Glomerular endothelial cell (primary cell): ENCODE measurements at places on chromosomes 6 and 20.
A peak's percentile ranks its signal among the peaks of the same experiment; 100 is the strongest.

GRCh38 chr6:168623736-168624135 is 182.8 kb downstream of the SMOC2 start:
- no peak for DNase-seq

GRCh38 chr20:49935746-49936152 is 448 bp upstream of the RNF114 start:
- no peak for DNase-seq

GRCh38 chr6:154257067-154257466 is 99.5 kb downstream of the IPCEF1 start:
- no peak for DNase-seq

- DNase-seq, result no peak
Measured at GRCh38 chr6:160365117-160365516, 16.9 kb downstream of the SLC22A3 start.

DNA sequence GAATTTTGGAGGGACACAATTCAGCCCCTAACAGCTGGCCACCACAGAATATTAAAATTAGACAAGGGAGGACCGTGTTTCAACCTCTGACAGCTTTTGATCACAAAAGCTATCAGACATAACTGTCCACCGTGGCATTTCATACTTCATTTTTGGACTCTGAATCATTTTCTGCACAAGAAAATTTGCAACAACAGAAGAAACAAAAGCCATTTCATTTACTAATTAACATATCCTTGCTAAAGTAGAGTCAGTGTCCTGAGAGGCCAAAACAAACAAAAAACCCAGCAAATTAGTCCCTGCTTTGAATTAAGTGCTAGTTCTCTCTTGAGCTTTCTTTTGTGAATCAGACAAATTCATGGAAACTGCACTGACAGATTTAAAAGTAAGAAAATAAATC is 17.6 kb upstream of the COL12A1 start:
- no peak for DNase-seq

DNA sequence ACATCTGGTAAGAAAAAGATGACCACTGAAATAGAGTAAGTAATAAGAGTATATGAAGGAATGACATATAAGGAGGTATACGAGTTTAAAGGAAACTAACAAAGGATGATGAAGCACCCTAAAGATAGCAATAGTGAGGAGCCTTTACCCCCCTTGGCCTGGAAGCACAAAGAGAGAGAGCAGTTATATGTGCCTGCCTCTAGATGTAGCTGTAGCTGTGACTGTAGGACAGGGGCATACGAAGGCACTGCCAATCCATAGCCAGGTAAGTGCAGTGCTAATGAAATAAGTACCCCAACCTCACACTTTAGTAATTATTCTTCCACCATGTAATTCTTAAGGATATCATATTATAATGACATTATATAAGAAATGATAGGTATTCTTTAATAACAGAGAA is 90.1 kb upstream of the FKBP1C start:
- no peak for DNase-seq

GRCh38 chr20:44720997-44721784 is 6.0 kb downstream of the CCN5 start:
- no peak for DNase-seq

DNA sequence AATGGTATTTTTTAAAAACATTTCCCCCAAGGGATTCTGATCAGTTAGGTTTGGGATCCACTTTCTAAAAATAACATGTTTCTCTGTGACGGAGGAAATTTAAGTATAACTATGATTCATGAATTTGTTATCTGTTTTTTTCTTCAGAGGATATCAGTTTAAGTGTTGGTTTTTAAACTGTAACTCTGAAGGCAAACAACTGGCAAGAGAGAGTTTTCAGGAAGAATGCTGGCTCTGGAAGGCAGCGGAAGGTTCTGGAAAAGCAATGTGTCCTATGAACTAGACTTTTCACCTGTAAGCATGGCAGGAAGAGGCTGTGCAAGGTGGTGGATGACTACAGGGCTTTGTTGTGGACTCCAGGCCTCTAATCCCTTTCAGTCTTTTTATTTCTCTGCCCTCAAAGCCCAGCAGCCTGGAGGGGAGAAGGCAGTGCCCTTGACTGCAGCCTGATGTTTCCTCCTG is 153.1 kb downstream of the GMPR start:
- no peak for DNase-seq

GRCh38 chr20:43843096-43843964 is 71.3 kb upstream of the TOX2 start:
- peak; percentile 39 for DNase-seq

DNA sequence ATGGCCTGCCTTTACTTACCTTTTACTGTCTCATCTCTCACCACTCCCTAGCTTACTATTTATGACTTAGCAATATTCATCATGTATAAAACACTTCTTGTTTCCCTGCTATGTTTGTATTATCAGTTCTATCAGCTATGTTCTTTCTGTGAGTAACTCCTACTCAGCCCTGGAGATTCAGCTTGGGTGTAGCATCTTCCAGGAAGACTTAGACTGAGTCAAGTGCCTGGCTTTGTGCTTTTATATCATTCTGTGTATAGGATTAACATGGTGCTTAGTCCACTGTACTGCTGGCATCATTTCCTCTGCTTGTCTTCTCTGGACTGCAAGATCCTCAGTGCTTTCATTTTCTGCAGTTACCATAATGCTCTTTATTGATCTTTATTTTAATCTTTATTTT is 257.8 kb downstream of the BTBD3 start:
- DNase-seq, result no peak

GRCh38 chr20:58652606-58653294 is 1.7 kb downstream of the STX16 start:
- no peak for DNase-seq

GRCh38 chr6:92763274-92763584 is 656.1 kb downstream of the EPHA7 start:
- DNase-seq, result no peak

DNA sequence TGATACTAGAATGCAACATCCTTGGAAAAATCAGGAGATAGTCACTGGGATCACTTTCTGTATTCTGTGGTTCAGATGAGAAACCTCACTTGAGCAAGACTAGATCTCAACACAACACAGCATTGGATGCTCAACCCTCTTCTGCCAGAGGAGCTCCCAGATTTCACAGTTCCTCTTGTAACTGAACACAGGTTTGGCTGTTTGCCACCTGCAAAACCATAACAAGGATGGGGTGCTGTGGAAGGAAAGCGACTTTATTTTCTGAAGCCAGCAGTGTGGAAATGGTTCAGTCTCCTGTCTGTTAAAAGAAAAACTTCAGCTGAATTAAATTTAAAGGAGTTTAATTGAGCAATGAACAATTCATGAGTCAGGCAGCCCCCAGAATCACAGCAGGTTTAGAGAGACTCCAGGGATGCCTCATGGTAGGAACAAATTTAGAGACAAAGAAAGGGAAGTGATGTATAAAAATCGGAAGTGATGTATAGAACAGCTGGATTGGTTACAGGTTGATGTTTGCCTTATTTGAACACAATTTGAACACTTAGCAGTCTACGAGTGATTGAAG is 149.9 kb upstream of the UST start:
- no peak for DNase-seq

GRCh38 chr6:77456531-77457248 is 6.6 kb downstream of the HTR1B start:
- DNase-seq, result peak; percentile 98

DNA sequence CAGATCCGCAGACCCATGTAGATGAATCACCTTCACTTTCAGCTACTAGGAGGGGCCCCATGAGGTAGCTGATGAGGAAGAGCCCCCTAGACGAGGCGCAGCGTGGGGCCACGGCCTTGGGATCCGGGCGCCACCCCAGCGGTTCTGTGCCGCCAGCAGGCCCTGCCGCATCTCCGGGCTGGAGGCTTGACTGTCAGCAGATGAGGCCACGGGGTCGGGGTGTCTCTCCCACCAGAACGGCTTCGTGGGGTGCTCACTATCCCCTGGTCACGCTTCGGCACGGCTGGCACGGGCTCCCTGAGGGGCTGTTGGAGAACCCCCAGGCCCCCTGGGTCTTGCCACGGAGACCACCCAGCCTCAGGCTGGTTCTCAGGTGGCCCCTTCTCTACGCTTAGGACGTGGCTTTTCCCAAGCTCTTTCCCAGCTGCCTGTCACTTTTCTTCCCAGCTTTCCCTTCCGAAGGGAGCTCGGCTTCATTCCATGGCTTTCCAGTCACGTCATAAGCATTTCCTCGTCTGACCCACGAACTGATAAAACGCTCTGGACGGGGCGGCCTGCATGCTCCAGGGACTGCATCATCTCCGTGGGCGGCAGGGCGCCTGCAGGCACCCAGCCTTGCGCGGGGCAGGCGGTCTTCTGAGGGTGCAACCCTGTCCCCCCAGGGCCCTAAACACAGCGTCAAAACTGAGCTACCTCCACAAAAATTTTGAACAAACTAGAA is 85.9 kb downstream of the THBS2 start:
- DNase-seq, result no peak

DNA sequence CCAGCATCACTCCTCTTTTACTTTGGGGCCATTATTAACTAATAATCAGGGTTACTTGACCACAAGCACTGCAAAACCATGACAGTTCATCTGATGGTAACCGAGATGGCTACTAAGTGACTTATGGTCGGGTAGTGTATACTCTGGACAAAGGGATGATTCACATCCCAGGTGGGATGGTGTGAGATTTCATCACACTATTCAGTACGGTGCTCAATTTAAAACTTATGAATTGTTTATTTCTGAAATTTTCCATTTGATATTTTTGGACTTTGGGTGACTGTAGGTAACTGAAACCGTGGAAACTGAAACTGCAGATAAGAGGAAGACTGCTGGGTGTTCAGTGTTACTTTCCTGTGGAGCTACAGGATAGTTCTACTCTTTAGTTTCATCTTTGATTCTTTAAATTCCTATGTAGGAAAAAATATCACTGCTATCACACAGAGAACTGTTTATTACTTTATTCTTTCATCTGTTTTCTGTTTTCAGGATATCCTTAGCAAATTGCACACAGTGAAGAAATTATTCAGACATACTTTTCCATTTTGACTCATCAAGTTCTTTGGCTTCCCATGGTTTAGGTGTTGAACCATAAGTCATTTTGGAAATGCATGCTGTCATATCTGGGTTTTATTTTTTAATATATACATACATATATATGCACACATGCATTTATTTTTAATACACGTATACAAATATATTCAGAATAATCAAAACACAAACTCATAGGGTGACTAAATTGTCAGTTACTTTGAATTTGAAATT is 59.1 kb upstream of the C20orf144 start:
- no peak for DNase-seq

GRCh38 chr20:36093025-36093803 is 61.3 kb upstream of the EPB41L1 start:
- DNase-seq, result no peak

DNA sequence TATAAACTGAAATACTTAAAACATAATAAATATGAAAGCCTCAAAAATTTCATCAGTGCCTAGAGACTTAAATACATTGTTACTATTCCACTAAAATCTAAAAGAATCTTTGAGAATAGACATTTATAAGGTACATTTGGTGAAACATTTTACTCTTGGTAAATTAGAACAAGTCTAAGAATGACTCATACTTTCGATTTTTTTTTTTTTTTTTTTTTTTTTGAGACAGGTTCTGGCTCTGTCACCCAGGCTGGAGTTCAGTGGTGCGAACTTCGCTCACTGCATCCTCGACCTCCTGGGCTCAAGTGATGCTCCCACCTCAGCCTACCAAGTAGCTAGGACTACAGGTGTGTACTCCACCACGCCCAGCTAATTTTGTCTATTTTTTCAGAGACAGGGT is 6.4 kb downstream of the FUCA2 start:
- no peak for DNase-seq

GRCh38 chr6:111973927-111974639 is 79.8 kb upstream of the CCN6 start:
- no peak for DNase-seq

GRCh38 chr6:3266170-3266569 is 7.4 kb downstream of the PSMG4 start:
- DNase-seq, result no peak

GRCh38 chr20:50625986-50626677 is 65.2 kb downstream of the RIPOR3 start:
- DNase-seq, result no peak

- DNase-seq, result no peak
Measured at GRCh38 chr6:27838945-27839625, 73.1 kb downstream of the OR2B2 start.
